ENCODE measurements at places on chromosomes 13 and 19. TPM values are rescaled to one million over a fixed set of nuclear protein-coding genes. Genes with fewer than 3 reads are reported as not detected.

The PSG3 gene
- 0.13 TPM for polyA plus RNA-seq

The ANKLE1 gene
- 1.2 TPM for polyA plus RNA-seq

The C19orf67 gene
- polyA plus RNA-seq, result not detected

The TMIGD2 gene
- polyA plus RNA-seq, result 1.2 TPM

The KLK4 gene
- not detected for polyA plus RNA-seq

The SPHK2 gene
- 8.1 TPM for polyA plus RNA-seq

The VSTM2B gene
- polyA plus RNA-seq, result not detected

The CYP4F12 gene
- polyA plus RNA-seq, result 1.4 TPM

The EDNRB gene
- 12.3 TPM for polyA plus RNA-seq

The SGCG gene
- polyA plus RNA-seq, result 57.5 TPM

The CEBPA gene
- polyA plus RNA-seq, result 4.4 TPM

The LRRC25 gene
- 1.8 TPM for polyA plus RNA-seq

The LYL1 gene
- 4.3 TPM for polyA plus RNA-seq

The MISP gene
- polyA plus RNA-seq, result 0.05 TPM

The CEACAM19 gene
- 3.8 TPM for polyA plus RNA-seq

The SIAH3 gene
- polyA plus RNA-seq, result 0.08 TPM

The THSD1 gene
- 19.4 TPM for polyA plus RNA-seq

The SLC10A2 gene
- polyA plus RNA-seq, result not detected

The MIA gene
- polyA plus RNA-seq, result 1.3 TPM

The ELSPBP1 gene
- not detected for polyA plus RNA-seq

The OBI1 gene
- polyA plus RNA-seq, result 16.1 TPM

The PEG3 gene
- 279 TPM for polyA plus RNA-seq

The PPM1N gene
- polyA plus RNA-seq, result 0.74 TPM

The ZNF763 gene
- 1.0 TPM for polyA plus RNA-seq

The PPP1R15A gene
- polyA plus RNA-seq, result 68.6 TPM

The POU2F2 gene
- polyA plus RNA-seq, result 1.7 TPM

The ZNF765 gene
- polyA plus RNA-seq, result 7.5 TPM

The PROZ gene
- not detected for polyA plus RNA-seq

The PTGIR gene
- polyA plus RNA-seq, result 4.4 TPM
